Left colon (tissue), 2 donors: ENCODE measurements at places on chromosomes 3 and 15.

DNA sequence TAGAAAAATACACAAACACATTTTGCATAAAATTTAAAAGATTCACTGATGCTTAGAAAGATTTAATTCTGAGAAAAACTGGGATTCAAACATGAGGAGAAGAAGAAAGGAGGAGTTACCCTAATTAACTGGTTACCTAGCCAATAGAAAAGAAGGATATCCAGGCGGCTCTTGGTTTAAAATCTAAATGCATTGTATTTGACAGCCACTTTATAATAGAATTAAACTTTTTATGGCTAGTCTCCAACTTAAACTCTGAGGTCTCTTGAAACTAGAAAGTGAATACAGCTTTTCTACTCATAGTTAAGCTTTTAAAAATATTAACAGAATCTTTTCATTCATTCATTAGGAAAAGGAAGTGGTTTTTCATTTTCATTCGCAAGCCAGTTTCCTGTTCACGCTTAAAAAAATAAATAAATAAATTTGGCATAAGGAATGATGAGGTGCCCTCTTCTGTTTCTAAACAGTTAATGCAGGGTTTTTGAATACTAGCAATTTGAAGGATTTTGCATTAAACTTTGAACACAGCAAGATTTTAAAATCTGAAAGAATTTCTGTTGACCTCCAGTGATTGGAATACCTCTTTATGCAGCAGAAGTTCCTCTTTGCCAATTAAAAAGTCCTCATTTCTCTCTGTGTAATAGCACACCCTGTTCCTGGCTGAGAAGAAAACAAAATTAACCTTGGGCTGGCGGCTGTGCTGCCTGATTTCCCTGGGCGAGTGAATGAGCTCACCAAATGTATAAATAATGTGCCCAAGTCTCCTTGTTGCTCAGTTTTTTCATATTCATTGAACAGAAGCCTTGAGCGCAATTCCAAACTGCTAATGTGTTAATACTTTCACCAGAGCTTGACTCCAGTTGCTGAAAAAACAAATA, 105.1 kb downstream of the ZMAT3 start:
- DNase-seq = no peak

- DNase-seq = no peak
These were observed 176.7 kb upstream of the TLE3 start for GRCh38 chr15:70274255-70274880.

- DNase-seq = no peak
These were observed 35.8 kb upstream of the FBN1 start for GRCh38 chr15:48681353-48681752.

- no peak for DNase-seq
These were observed 122.7 kb upstream of the MNS1 start for GRCh38 chr15:56587686-56588085.

GRCh38 chr3:57927916-57928315, 80.3 kb upstream of the FLNB start:
- no peak for DNase-seq

DNA sequence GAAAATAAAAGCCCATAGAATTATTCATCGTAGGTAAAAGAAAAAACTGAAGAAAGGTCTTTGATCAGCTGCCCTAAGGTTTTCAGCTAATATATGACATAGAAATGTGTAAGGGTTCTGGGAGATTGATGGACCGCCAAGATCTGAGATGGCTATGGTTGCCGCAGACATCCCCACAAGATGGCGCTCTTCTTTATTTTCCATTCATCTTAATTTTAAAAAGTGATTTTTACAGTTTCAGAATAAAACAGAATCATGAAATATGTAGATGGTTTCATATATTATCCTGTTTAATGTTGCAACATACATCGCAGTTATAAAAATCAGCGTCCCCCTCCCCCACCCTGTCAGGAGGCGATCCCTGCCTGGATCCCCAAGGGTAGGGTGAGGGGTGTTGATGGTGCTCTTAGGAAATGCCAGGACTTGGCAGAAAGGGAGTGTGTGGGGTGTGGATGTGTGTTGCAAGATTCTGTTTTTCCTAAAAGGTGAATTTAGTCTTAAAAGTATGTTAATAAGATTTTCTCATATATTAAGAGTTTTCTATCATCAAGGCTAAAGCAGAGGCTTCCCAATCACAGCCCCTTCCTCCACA, 68.8 kb downstream of the ANXA2 start:
- DNase-seq = no peak
